ENCODE measurements at places on chromosomes 3 and 15. TPM values are rescaled to one million over a fixed set of nuclear protein-coding genes. Genes with fewer than 3 reads are reported as not detected.

Gene APBA2
- total RNA-seq = 5.3 TPM

Gene CPB1
- not detected for total RNA-seq

Gene ZNF620
- total RNA-seq = 0.38 TPM

Gene NOX5
- not detected for total RNA-seq

Gene CACNA2D3
- 0.13 TPM for total RNA-seq

Gene MCF2L2
- total RNA-seq = 0.26 TPM

Gene HIGD1A
- 219 TPM for total RNA-seq

Gene FBN1
- 0.90 TPM for total RNA-seq

Gene GPR149
- not detected for total RNA-seq

Measured in bronchial epithelial cell (primary cell).